Eye (tissue), 1 donor: ENCODE measurements at places on chromosomes 2 and 18.

DNA sequence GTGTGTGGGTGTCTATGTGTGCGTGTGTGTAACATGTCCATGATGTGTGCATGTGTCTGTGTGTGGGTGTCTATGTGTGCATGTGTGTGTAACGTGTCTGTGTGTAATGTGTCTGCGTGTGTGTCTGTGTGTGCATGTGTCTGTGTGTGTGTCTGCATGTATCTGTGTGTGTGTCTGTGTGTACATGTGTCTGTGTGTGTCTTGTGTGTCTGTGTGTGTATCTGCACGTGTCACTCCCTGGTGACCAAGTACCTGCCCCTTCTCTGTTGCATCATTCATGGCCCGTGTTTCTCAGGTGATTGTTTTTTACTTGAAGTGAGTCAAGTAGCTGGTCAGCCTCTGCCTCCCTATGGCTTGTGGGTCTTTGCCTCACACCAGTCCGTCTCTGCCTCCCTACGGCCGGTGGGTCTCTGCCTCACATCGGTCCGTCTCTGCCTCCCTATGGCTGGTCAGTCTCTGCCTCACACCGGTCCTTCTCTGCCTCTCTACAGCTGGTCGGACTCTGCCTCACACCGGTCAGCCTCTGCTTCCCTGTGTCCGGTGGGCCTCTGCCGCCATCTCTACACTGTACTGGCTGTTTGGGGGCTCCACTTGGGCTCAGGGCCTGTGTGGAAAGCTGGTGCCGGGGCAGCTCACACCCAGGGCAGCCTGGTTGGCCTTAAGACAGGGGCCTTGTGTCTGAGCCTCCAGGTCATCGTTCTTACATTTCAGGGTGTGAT is 31.6 kb downstream of the KCNG2 start:
- DNase-seq, result no peak

- no peak for DNase-seq
Measured at GRCh38 chr2:153990771-153991170, 119.0 kb downstream of the GALNT13 start.

DNA sequence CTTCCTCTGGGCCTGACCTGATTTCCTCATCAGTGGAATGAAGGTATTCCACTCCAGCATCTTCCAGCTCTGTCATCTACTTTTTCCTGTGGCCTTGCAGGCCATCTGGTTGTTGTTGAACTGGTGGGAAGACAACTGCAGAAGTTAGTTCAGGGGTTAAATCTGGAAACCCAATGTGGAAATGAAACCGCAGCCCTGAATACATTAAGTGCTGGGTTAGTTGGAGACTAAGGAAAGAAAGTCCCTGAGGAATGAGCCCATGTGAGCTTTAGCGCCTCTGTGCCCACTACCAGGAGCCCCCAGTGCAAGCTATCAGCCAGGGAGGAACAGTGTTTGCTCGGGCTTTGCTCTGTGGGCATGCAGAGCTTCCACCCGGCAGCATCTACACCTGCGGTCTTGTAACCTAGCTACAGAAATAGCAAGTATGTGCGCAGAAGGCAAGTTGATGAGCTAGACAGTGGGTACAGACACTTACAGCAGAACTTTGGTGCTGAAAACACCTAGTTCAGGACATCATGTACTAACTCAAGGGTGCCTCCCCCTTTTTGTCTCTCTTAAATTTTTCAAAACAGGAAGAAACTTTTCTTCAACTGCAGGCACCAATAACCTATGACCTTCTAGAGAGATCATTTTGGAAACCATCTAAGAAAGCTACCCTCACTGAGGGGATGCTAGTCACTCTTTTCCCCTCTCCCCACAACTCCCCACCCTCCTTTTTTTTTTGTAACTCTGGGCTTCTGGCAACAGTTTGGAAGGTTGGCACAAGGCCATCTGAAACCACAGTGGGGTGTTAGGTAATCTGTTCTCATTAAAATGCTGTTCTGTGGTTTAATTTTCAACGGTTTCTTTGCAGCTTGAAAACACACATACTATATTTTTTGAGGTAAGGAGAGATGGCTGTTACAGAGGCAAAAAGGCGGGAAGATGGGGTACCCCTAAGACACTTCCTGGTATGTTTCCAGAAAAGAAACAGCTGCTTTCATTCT is 18.3 kb upstream of the CXCR4 start:
- DNase-seq, result no peak

- no peak for DNase-seq
Measured at GRCh38 chr18:76430636-76431035, 64.4 kb downstream of the ZNF516 start.

DNA sequence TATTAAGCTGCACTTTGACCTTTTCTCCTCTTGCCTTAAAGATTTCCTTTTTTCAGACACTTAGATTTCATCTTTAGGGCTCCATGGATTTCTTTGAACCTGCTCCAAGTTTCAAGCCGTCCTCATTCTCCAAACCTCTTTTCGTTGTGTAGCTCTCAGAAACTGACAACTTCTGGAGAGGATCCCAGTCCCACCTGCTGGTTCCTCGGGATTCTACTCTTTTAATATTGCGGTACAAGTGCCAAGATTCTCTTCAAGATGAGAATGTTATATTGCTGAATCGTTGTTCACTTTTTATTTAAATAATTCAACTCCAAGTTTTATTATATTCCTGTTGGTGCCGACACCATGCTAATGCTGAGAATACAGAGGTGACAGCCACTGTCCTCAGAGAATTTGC is 141.1 kb downstream of the CDH20 start:
- DNase-seq, result peak; percentile 51

GRCh38 chr2:118202707-118203303 is 114.5 kb downstream of the INSIG2 start:
- peak; percentile 76 for DNase-seq

DNA sequence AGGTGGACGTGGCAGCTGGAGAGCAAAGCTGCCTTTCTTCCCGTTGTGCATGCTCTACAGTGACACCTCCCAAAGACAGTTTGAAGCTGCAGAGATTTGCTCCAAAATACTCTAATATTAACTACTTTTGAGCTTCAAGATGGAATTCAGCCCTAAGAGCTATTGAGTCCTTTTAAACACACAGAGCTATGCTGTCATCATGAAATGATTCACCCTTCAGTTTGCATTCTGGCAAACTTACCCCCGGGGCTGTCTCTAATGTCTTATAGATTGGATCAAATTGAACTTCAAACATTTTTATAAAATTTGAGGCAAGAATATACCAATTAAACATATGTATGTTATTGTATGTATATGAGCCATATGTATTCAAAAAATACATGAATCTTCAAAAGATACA is 110.7 kb upstream of the EFEMP1 start:
- DNase-seq, result no peak

GRCh38 chr2:119476301-119477112 is 44.9 kb downstream of the TMEM37 start:
- DNase-seq, result peak; percentile 83

- no peak for DNase-seq
Measured at GRCh38 chr2:140669911-140670310, 1460.9 kb downstream of the LRP1B start.

- DNase-seq, result no peak
Measured at GRCh38 chr2:217989221-217989948, 13.4 kb downstream of the TNS1 start.

DNA sequence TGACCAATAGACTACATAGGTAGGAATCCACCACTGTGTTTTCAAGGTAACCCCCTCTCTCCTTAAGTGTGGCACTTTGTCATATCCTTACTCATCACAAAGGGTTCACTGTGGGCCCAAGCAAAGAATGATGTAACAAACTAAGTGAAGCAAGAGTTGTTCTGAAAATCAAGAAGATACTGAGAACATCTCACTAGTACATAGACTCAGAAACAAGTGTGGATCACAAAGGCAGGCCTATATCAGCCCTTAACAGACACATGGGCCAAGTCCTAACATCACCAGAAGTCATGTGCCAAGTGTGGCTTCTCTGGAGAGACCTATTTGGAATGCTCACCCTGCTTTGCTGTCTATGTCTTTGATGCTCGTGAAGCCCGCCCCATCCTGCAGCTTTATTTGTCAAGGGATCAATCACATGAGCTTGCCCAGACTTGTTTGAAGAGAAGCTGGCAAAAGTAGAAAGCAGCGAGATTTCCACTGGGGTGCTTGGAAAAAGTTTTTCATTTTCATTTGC is 131.2 kb upstream of the TTC39C start:
- no peak for DNase-seq

DNA sequence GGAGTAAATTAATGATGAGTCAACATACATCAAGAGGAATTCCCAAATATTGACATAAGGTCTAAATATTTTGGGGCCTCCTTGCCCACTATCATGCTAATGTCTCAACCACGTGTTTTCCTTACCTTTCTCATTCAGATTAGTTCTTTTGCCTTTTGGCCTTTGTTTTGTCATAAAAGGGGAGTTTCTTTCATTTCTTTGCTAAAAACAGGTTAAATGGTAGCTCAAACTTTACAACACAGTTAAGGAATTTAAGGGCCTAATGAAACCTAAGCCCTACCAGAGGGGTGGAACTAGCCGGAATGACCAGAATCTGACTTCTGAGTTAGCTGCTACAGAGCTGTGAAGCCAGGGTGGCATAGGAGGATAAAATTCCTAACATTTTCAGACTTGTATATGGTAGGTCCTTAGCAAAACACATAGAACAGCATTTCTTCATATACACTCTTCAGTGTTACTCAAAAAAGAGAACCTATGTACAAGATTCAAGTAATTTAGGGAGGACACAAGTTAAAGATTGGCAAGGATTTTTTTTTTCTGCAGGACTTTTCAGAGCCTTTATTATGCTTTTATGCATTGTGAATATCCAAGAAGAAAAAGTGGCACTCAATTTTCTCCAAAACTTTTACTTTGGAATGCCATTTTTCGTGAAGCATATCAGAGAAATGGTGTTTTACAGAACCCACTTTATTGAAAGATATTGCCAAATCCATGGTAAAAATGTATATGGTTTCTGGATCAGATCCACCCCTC is 633.1 kb downstream of the ARHGAP15 start:
- DNase-seq, result no peak

GRCh38 chr2:30293303-30293921 is 62.1 kb downstream of the LBH start:
- DNase-seq, result no peak

DNA sequence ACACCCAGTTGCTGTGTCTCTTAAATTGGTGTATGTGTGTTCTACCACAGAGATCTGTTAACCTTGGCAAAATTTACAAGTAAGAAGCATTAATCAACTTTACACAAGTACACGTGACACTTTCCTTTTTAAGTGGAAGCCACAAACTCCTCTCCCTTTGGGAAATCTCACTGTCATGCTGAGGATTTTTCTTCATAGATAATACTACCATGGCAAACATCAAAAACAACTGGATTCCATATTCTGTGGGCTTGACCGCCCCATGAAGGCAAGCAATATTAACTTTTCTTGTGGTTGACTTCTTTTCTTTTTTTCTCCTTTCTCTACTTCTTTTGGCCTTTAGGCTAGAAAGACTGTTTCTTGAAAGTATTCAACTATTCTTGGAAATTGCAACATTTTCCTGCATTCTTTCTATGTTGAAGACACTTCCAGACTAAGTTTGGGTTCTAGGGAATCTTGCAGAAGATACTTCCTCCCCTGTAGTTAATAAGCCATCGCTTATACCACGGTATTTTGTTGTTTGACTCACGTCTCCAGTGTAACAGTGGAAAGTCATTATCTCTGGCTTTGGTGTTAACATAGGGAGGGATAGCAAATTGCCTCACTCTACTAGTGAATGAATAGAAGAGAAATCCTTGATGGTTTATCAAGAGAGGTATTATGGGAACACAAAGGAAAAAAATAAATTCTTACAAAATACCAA is 79.5 kb downstream of the SLC8A1 start:
- DNase-seq, result no peak

DNA sequence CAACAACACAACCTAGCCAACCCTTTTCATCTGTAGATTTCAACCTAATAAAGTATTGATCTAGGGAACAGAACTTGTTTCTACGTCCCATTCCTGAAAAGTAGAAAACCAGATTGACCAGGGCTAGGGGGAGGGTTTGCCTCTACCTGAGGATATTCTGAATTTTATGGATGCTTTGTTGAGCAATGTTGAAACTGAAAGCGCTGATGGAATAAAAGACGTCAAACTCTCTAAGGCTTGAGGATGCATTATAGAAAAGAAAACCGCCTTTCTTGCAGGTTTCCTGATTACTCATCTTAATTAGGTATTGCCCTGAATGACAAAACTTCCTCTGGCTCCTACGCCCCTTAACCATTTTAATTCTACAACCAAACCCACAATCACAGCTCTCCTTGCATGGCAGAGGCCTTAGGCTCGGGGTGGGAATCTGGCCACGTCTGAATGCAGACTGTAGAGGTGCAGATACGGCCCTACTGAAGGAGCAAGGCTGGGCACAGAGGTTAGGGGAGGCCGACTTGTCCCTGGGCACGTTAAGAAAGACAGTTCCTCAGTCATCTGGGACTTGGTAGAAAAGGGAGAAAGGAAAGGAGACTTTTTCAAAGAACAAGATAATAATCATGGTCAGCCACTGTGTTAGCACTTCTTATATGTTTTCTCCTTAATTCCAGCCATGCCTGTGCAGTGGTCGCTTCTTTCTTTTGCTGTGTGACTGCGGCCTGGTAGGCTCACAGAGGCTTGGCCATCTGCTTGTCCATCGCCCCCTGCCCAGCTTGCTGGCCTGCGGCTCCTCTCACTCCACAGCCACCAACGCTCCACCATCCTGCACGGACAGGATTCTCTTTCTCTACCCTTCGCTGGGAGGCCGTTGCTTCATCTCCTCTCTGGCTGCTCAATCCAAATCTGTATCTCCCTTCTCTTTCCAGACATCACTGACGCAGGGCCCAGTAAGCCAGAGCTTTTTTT is 209.5 kb downstream of the VAPA start:
- no peak for DNase-seq

DNA sequence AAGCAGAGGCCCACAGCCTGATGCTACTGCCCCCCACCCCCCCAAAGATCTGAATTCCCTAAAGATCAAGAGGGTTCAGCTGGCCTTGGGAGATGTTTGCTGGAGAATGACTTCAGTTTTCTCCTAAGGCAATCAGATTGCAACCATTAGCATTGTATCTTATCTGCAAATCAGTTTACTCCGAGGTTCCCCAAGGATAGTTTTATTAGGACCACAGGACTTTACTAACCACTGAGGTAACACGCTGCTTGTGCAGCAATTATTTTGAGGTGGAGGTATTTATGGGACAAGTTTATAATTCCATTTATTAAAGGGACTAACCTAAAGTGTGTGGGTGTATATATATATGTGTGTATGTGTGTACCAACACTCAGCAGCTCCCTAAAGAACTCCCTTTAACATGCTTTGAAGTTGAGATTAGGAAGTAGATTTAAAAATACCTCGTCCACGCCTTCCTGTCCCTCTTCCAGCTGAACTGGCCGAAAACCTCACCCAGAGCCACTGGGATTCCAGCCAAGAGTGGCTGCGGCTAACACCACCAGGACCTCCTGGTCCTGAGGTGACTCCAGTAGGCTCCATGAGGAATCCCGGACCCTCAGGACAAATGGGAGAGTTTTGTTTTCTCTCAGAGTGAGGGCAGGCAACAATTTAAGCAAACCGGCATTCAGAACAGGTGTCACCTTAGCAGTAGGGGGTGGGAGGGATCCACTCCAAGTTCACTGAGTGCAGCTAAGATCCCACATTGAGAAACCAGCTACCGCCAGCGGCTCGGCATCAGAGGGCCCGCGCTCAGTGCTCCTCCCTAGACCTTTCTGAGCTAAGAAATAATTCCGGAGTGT is 3.0 kb upstream of the DLX1 start:
- DNase-seq, result peak; percentile 73
